Muscle of back (tissue), 13 donors: ENCODE measurements at places on chromosomes 5 and 9. TPM values are rescaled to one million over a fixed set of nuclear protein-coding genes. Genes with fewer than 3 reads are reported as not detected.

DNA sequence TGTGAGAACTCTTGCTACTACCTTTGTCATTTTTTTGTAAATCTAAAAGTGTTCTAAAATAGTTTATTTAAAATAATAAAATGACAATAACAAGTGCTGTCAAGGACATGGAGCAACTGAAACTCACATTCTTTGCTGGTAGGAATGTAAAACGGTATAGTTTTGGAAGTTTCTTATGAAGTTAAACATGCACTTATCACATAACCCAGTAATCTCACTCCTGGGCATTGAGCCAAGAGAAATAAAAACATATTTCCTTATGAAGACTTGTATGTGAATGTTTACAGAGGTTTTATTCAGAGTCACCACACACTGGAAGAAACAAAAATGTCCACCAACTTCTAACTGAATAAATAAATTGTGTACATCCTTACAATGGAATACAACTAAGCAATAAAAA lies 46.0 kb upstream of the COL15A1 start:
- DNase-seq: no peak

DNA sequence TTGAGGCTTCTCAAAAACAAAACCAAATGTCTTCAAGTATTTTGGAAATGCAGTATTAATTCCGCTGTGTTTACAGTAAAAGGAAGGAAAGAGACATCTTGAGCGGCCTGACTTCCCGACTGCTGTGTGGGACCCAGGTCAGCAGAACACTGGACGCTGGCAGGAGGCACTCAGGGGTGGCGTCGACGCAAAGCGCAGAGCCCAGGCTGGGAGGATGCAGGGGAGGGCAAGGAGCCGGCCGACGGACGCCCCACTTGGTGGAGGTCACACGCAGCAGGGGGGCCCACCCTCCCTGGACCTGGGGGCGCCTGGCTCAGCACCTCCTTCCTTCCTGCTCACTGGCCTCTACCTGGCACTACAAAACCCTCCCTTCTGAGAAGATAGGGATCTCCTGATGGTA lies 19.7 kb downstream of the SLC12A7 start:
- DNase-seq: no peak

- DNase-seq: peak; percentile 34
These were observed 42.5 kb upstream of the ABCA1 start for GRCh38 chr9:104970271-104970987.

- peak; percentile 46 for DNase-seq
These were observed 369.9 kb upstream of the PTGER4 start for GRCh38 chr5:40309851-40310250.

GRCh38 chr5:77957516-77957915 lies 181.4 kb upstream of the TBCA start:
- DNase-seq: no peak

GRCh38 chr5:143562935-143563334 lies 159.4 kb upstream of the NR3C1 start:
- peak; percentile 62 for DNase-seq

DNA sequence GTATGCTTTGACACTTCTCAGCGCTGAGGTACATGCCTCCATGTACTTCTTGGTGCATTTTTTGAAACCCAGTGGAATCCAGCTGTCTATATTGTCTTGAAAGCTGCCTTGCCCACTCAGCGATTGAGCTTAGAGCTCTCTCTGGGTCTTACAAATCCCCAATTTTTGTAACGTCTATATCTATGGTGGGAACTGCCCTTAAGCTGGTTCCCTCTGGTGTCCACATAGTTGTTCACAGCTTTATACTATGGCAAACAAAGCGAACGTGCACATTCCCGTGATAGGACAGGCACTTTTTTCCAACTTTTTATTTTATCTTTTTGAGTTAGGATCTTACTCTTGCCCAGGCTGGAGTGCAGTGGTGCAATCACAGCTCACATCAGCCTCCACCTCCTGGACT lies 20.9 kb downstream of the CDHR2 start:
- DNase-seq: no peak

- no peak for DNase-seq
These were observed 229.0 kb downstream of the ACTL7B start for GRCh38 chr9:108626743-108627142.

- no peak for DNase-seq
These were observed 4.5 kb downstream of the RALGDS start for GRCh38 chr9:133116346-133117231.

DNA sequence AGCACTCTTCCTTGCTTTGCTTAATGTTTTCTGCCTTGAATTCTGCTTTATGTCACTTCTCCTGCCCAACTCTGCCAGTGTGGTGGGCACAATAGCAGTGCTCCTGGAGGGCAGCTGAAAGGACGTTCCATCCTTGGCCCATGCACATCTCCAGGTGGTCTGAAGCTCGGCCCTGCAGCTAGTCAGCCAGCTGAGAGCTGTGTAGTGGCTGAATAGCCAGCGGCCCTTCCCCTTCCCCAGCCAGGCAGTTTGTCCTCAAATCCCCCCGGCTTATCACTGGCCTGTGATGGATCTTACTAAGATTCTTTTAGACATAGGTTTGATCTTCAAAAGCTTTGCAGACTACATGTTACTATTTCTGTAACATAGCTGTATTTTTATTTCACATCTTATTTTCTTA lies 42.7 kb upstream of the ANGPTL2 start:
- no peak for DNase-seq

- no peak for DNase-seq
These were observed 193.8 kb downstream of the GADD45G start for GRCh38 chr9:89798547-89799120.

- DNase-seq: no peak
These were observed 2.5 kb downstream of the PRDM6 start for GRCh38 chr5:123091298-123092222.

- no peak for DNase-seq
These were observed 949 bp downstream of the SERINC5 start for GRCh38 chr5:80254767-80255430.

- DNase-seq: no peak
These were observed 330.1 kb downstream of the GLIS3 start for GRCh38 chr9:3969590-3970260.

DNA sequence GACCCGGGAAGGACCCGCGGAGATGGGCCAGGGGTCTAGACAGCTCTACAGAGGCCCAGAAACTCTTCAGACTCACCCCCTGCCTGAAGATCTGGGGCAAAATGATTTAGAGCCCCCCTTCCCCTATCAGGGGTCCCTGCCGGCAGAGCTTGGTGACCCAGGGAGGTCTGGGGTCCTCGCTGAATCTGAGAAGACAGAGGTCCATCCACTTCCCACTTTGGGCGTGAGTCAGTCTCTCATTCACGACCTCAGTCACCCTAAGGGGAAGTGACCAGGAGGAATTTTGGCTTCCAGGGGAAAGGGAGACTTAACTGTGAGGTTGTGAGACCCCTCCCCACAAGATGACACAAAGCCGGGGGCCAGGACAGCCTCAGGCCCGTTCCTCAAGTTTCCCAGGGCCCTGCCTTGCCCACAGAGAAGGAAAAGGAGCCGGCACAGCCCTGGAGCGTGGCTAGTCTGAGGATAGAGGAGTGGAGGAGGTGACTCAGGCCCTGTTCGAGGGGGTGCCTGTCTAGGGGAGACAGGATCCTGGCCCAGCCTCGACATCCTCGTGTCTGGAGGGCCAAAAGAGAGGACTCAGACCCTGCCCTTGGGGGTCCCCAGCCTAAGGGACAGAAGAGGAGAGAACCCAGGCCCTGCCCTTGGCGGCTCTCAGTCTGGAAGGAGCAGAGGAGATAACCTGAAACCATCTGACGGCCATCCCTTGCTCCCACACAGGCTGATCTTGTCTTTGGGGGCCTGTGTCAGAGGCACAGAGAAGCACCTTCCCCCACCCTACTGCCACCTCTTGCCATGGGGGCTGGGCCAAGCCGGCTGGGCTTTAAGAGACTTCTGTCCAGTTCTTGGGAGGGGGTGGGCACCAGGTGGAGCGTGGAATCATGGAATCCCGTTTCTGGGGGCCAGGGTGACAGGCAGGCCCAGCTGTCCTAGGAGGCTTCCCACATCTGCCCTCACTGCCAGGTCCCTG lies 889 bp downstream of the PDLIM4 start:
- peak; percentile 78 for DNase-seq

DNA sequence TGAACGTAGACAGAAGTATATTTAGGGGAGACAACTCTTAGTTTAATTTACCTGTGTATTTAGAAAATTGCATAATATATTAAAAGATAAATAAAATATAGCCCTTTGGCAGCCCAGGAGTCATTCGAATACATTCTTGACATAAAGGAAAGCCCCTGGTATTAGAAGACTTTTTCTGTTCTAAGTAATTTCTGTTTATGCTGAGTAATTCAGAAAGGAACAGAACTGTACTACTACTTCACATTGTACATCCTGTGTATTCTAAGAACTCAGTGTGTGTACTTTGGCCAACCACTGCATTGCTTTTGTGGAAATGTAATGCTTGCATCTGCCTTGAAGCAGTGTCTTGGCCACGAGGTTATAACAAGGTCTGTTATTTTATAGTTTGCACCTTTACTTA lies 136.4 kb downstream of the KDM4C start:
- DNase-seq: no peak

GRCh38 chr5:68305223-68305870 lies 89.8 kb downstream of the PIK3R1 start:
- DNase-seq: no peak

- no peak for DNase-seq
These were observed 14.8 kb downstream of the NDST1 start for GRCh38 chr5:150522504-150523414.

GRCh38 chr5:6328173-6328572 lies 50.2 kb downstream of the MED10 start:
- peak; percentile 8 for DNase-seq

The FOXD4L6 gene
- polyA plus RNA-seq: not detected

The RORB gene
- 0.34 TPM for polyA plus RNA-seq

The SPATA31E1 gene
- not detected for polyA plus RNA-seq

The HRCT1 gene
- polyA plus RNA-seq: 1.1 TPM

The C5orf52 gene
- polyA plus RNA-seq: not detected

The IRX4 gene
- 0.31 TPM for polyA plus RNA-seq

The C9orf153 gene
- polyA plus RNA-seq: 0.18 TPM

The CENPK gene
- polyA plus RNA-seq: 28.6 TPM

The LRRC70 gene
- polyA plus RNA-seq: 3.1 TPM
